ENCODE measurements at places on chromosomes 12 and 14.

DNA sequence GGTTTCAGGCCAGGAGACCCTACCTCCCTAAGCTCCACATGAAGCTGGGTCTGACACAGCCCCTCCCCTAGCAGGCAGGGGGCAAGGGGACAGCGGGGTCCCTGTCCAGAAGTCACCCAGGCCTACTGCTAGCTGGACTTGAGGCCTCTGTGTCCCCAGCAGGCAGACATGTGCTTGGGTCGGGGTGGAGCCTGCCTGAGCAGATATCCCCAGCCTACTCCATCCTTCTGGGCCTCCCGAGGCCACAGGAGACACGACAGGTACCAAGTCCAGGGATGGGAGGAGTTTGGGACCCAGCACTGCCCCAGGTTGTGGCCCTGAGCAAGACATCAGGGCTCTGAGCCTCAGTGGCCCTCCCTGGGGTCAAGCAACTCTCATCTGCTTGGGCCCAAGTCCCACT, 105.2 kb upstream of the EIF5 start:
- DNase-seq, result no peak

GRCh38 chr12:57131896-57132744, 3.8 kb downstream of the LRP1 start:
- no peak for DNase-seq

- DNase-seq, result no peak
These were observed 486.3 kb downstream of the LRIG3 start for GRCh38 chr12:58433959-58434358.

DNA sequence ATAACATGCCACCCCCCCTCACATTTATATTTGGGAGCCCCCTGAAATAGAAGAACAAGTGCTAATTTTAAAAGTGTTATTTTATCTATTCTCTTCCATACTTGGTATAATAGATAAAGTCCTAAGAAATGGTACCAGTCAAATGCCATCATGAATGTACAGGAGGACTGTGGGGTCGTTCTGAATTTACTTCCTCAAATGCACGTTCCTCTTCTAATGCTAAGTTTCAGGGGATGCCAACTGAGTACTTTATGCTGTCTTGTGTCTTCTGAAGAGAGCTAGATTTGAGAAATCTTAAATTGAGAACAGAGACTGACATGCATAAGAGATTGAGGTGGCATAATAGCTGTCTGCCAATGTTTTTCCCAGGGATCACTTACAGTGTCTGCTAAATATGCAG, 59.0 kb downstream of the CFAP54 start:
- no peak for DNase-seq

GRCh38 chr14:76881348-76881747, 55.1 kb downstream of the LRRC74A start:
- no peak for DNase-seq

GRCh38 chr12:10388624-10389413, 1.0 kb downstream of the KLRK1 start:
- DNase-seq, result no peak

DNA sequence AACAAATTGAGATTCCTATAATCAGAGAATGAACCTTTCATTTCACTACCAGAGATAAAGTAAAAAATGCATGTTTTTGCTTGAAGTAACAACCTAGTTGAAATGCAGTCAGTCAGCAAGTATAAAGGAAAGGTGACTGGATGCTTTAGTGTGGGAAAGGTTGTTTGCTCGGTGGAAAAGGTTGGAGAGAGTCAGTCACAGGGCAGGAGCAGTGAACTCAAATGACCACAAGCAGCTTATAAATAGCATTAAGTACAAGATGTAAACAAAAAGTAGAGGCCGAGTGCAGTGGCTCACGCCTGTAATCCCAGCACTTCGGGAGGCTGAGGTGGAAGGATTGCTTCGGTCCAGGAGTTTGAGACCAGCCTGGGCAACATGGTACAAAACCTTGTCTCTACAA, 98.1 kb upstream of the FGD4 start:
- no peak for DNase-seq

GRCh38 chr12:46373301-46374296, 1.0 kb upstream of the SLC38A2 start:
- DNase-seq, result peak; percentile 73

DNA sequence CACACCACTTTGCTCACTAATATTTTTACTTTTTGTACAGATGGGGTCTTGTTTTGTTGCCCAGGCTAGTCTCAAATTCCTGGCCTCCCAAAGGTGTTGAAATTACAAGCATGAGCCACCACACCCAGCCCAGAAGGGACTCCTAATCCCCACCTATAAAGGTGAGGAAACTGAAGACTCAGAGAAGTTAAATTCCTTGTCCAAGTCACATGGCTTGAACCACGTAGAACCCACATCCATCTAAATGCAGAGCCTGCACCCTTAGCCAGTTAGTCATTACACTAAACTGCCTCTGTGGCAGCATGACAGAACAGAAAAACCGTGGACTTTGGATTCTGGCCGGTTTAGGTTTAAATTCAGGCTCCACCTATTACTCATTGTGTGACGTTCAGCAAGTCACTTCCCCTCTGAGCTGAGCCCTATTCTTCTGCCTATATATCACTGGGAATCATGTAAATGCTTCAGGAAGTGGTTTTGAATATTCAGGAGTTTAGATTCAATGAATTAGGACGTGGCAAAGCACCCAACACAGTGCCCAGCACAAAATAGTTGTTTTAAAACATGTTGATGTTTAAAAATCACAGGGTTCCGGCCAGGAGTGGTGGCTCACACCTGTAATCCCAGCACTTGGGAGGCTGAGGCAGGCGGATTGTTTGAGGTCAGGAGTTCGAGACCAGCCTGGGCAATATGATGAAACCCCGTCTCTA, 3.0 kb upstream of the CORO1C start:
- DNase-seq, result no peak

DNA sequence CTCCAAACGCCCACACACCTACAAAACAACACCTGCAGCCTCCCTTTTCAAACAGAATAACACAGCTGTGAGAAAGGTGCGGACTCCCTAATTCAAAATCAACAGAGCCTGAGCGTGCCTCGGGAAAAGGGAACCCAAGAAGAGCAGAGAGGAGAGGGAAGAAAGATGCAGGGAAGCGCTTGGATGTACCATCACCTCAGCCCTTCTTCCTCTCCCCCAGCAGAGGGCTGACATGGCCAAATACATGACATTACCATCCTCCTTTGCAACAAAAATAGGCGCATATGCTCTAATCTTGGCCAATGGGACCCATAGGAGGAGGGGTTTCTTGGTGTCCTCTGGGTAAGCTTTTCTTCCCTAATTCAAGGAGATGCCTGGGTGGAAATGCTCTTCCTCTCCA, 78.0 kb downstream of the CPSF2 start:
- no peak for DNase-seq

DNA sequence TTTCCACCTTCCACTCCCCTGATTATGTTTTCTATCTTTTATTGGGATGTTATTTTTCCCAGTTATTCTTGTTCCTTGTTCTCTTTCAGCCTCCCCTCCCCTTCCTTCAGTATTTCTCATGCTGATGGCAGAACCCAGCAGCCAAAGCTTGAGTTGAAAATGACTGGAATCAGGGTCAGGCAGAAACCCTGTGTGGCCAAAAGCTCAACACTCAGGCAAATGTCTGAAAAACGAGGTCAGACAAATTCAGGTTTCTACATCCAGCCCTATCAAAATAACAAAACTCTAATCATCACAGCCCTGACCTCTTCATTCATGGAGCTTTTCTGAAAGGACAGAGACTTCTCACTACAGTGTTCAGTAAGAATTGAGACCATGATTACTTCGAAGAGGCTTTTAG, 134.6 kb downstream of the PTPRR start:
- no peak for DNase-seq

- no peak for DNase-seq
These were observed 220.0 kb downstream of the RASSF9 start for GRCh38 chr12:85616201-85616600.

- DNase-seq, result no peak
These were observed 16.1 kb upstream of the MANSC4 start for GRCh38 chr12:27796128-27796527.

DNA sequence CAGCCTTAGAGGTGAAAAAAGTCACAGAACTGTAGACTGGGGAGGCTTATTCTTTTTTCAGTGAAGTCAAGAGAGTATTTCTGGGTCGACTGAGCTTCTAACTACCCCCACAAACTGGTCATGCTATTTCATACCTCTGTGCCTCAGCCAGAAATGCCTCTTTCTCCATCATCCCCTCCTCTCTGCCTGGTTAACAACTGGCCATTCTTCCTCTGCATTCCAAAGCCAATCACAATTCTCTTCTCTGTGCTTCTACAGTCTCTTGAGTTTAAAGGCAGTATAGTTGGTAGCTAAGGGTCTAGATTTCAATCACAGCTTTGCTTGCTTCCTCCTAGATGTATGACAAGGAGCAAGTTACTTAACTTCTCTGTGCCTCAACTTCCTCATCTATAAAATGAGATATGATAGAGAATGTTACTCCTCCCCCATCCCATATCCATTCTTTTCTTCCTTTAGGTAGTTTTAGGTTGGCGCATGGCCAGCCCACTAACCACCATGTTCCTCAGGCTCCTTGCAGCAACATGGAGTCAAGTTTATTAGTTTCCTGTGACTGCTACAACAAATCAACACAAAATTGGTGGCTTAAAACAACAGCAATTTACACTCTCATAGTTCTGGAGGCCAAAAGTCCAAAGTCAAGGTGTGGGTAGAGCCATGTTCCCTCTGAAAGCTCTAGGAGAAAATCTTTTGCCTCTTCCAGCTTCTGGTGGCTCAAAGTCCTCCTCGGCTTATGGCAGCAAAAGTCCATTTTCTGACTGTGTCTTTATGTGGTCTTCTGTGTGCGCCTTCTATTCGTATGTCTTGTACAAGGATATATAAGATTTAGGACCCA, 62.5 kb downstream of the ITPR2 start:
- no peak for DNase-seq

DNA sequence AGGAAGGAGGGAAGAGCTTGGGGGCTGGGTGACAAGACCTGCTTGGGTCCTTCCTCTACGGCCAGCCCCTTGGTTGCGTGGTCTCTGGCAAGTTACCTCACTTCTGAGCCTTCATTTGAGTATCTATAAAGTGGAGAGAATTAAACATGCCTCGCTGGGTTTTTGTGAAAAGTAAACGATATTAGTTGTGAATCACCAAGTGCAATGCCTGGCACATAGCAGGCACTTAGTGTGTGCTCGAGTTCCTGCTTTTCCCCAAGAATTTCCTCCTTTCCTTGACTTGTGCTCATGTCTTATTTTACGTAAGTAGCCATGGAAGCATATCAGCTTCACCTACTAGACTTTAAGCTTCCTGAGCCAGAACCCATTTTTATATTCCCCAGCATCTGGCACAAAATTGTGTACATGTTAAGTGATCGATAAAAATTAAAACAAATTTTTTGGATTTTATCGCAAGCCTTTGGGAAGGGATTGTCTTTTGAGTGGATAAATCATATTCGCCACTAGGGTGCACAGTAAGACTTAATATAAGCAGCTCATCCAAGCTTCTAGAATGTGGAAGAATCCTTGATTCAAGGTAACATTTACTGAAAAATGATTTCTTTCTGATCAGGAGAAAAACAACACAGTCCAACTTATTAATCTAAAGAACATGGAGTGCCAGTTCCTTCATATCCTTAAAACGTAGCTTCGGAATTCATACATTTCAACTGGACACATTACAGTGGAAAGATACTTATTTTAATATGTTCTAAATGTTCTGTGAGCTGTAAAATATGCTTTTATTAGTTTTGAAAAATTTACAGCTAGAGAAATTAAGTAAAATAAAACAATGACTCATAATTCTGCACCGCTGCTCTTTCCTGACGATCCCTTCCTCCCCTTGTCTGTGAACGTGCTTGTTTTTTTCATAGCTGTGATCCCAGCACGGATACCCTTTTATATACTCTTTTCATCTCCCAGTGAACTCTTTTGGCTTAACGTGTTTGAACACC, 62.0 kb downstream of the SLC25A47 start:
- DNase-seq, result no peak

GRCh38 chr12:68620519-68621471, 10.1 kb downstream of the RAP1B start:
- no peak for DNase-seq

GRCh38 chr12:10033783-10034545, 3.5 kb downstream of the CLEC9A start:
- no peak for DNase-seq

GRCh38 chr14:47744155-47744554, 68.8 kb upstream of the MDGA2 start:
- no peak for DNase-seq

DNA sequence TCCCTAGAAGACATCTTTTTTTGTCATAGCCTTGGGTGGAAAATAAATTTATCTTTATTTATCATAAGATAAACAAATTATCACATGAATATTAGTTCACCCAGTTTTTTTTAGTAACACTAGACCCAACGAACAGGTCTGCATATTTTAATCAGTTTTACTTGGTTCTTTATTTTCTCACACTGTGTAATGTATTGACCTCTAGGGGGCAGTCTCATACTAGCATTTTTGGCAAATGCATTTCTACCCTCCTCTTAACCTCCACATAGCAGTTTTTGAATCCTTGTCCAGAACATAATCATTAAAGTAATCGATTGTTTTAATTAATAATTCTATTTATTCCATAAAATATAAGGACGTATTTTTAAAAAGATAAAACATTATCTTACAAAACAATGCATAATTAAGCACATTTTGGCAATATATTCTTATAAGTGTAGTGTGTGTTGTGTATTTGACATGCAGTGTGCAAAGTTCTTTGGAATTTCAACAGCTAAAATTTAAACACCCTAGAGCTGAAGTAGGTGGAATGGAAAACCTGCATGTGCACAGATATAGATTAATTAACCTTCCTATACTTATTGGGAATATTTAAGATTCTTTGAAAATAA, 31.6 kb upstream of the PTPRQ start:
- no peak for DNase-seq

- DNase-seq, result no peak
These were observed 32.7 kb downstream of the SLC25A21 start for GRCh38 chr14:37139710-37140109.

DNA sequence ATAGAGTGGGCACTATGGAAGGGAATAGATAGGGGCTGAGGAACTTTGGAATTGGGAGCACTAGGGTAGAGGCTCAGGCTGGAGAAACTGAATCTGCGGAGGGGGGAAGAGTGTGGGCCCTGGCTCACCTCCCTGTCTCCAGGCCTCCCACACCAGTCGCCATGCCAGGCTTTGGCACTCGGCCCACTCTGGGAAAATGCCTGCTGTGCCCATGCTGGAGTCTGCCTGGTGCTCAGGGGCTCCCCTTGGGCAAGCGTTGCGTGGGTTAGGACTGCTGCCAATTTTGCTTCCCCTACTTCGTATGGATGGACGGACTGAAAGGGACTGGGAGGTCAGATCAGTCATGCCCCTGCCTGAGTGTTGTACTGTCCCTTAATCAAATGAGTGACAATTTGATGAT, 34.6 kb upstream of the CISTR start:
- DNase-seq, result no peak

GRCh38 chr12:92096346-92097136, 49.1 kb downstream of the BTG1 start:
- no peak for DNase-seq

- no peak for DNase-seq
These were observed 805 bp upstream of the KRT7 start for GRCh38 chr12:52232203-52232673.

- DNase-seq, result no peak
These were observed 41.9 kb upstream of the ZFP36L1 start for GRCh38 chr14:68834816-68835215.

- DNase-seq, result no peak
These were observed 34.0 kb downstream of the CIT start for GRCh38 chr12:119843100-119843499.

GRCh38 chr12:57582440-57582839, 8.6 kb upstream of the PIP4K2C start:
- no peak for DNase-seq
